ENCODE measurements at places on chromosomes 3 and 15. TPM values are rescaled to one million over a fixed set of nuclear protein-coding genes. Genes with fewer than 3 reads are reported as not detected.

GRCh38 chr3:11699083-11699427 is 55.3 kb upstream of the VGLL4 start:
- DNase-seq, result no peak

DNA sequence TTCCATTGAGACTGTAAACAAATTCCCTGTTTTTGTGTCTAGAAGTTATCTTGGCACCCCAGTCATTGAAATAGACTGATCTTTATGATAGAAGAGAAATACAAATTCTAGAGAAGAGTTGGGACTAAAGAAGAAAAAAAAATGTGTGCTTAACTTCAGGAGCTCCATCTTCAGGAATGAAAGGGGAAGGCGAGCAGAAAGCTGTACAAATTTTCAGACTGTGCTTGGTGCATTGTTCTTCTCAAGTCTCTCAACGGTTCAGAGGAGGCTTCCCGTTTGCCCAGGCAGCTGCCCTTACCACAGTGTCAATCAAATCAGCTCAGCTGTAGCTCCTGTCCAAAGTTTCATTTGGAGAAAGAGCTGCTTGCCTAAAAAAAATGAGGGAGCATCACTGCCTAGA is 41.7 kb downstream of the OXSM start:
- no peak for DNase-seq

GRCh38 chr15:101194546-101195125 is 57.2 kb downstream of the CHSY1 start:
- peak; percentile 45 for DNase-seq

DMXL2 gene
- 4.2 TPM for total RNA-seq

- no peak for DNase-seq
Measured at GRCh38 chr3:124258057-124258500, 266.2 kb upstream of the ROPN1 start.

GRCh38 chr15:72866866-72867616 is 83.5 kb upstream of the ADPGK start:
- DNase-seq, result no peak

NAA80 gene
- 23.4 TPM for total RNA-seq

SPTSSB gene
- total RNA-seq, result not detected

CPN2 gene
- not detected for total RNA-seq

CCRL2 gene
- total RNA-seq, result 2.8 TPM

- DNase-seq, result no peak
Measured at GRCh38 chr15:36951731-36952247, 148.6 kb downstream of the MEIS2 start.

CEMIP gene
- not detected for total RNA-seq

- DNase-seq, result no peak
Measured at GRCh38 chr3:152230370-152230769, 38.4 kb upstream of the MBNL1 start.

DNA sequence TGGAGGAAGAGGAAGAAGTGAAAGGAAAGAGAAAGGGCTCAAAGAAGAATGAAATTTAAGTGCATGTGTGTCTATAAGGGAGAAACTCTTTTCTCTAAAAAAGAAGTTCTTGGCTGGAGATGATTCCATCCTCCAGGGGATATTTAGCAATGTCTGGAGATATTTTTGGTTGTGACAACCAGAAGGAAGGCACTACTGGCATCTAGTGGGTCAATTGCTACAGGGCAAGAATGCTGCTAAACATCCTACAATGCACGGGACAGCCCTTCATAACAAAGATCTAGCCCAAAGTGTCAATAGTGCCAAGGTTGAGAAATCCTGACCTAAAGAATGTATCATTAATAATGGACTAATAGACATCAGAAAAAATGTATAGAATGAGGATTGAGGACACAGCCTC is 57.4 kb upstream of the ST3GAL6 start:
- no peak for DNase-seq

EXD1 gene
- not detected for total RNA-seq

All from activated CD8-positive, alpha-beta T cell treated with anti-CD3 and anti-CD28 coated beads for 36 hours (primary cell).